Tracheal epithelial cell (primary cell): ENCODE measurements at places on chromosomes 2 and 18. TPM values are rescaled to one million over a fixed set of nuclear protein-coding genes. Genes with fewer than 3 reads are reported as not detected.

The SCN7A gene
- total RNA-seq: under 0.01 TPM in 1 of 2 replicates, not detected in the other

The ALPG gene
- total RNA-seq: under 0.01 TPM in 1 of 2 replicates, not detected in the other

The APLF gene
- total RNA-seq: 5.1 and 6.3 TPM in 2 replicates

The CFAP65 gene
- under 0.01 TPM in 1 of 2 replicates, not detected in the other for total RNA-seq

The SH3BP4 gene
- 26.0 and 32.8 TPM in 2 replicates for total RNA-seq

The TBR1 gene
- not detected in 2 replicates for total RNA-seq
